Mucosa of gallbladder (tissue), 1 donor: ENCODE measurements at places on chromosomes 3 and 15. TPM values are rescaled to one million over a fixed set of nuclear protein-coding genes. Genes with fewer than 3 reads are reported as not detected.

GRCh38 chr3:34983631-34984030 is 655.7 kb upstream of the ARPP21 start:
- DNase-seq = no peak

- DNase-seq = no peak
Measured at GRCh38 chr3:183554377-183554776, 1.1 kb downstream of the KLHL6 start.

GRCh38 chr3:112010636-112011035 is 11.9 kb downstream of the TAGLN3 start:
- DNase-seq = no peak

DNA sequence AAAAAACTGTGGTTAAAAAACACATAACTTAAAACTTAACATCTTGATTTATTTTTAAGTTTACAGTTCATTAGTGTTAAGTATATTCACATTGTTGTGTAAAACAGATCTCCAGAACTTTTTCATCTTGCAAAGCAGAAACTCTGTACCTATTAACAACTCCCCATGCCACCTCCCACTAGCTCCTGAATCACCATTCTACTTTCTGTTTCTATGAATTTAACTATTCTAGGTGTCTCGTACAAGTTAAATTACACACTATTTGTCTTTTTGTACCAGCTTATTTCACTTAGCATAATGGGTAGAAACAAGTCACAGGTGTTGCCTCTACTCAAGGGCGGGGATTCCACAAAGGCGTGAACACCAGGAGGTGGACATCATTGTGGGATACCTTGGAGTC is 43.2 kb downstream of the CRTC3 start:
- DNase-seq = no peak

- DNase-seq = peak; percentile 11
Measured at GRCh38 chr15:43105077-43105736, 631 bp downstream of the UBR1 start.

DNA sequence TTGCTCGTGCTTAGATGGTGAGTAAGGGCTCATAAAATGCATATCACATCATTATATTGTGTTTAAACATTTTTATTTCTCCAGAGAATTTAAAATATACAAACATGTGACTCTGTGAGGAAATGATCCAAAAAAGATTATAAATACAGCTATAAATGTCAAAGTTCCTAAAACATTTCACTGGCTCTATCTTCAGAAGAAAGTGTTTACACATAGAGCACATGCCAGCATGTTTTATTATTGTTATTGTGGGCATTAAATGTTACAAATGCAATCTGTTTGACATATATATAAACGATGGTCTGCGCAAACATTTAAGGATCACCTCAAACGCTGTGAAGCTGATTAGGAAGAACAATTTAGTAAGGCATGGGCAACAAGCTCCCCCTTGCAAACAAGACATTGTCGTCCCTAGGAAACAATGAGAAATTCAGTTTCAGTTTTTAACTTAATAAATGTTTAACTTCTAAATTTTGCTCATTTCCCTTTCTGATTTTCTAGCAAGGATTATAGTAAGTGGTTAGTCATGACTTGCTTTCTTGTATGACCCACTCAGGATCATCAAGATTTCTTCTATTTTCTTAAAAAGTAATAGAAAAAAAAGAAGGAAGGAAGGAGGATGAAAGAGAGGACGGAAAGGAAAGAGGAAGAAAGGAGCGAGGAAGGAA is 207.5 kb downstream of the SATB1 start:
- no peak for DNase-seq

The IL5RA gene
- total RNA-seq = 0.60 TPM

- DNase-seq = no peak
Measured at GRCh38 chr3:11323813-11324212, 51.6 kb downstream of the ATG7 start.

The MEF2A gene
- total RNA-seq = 50.6 TPM

DNA sequence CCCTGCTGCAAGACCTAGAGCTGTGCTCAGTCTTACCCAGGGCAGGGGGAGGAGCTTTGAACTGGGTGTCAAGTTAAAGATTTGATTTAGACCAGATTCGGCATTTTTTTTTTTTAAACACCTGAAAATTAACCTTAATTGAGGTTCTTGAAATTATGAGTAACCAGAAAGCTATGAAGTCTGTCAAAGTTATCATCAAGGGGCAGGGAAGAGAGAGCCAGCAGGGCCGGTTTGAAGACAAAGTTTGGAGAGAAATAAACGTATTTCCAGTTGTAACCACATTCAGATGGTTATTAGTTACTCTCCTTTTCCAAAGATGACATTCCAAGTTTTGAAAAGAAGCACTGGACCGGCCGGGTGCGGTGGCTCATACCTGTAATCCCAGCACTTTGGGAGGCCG is 12.0 kb downstream of the TMEM266 start:
- no peak for DNase-seq
